ENCODE measurements at places on chromosomes 3 and 15.

DNA sequence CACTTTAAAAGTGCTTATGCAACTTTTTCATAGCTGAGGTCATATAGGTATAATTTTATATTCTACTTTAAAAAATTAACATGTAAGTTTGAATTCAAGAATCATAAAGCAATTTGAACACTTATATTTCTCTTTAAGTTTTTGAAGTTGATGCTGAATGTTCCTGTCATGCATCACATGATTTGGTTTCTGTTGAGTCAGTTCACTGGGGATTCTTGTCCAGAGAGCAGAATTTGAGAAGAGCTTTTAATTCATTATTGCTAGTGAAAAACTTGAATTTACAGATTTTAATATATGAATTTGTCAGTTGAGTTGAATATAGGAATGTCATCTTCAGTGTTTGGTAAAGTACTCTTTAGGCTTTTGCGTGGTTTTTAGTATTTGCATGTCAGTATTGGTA is 7.9 kb downstream of the SLC25A26 start:
- no peak for DNase-seq

DNA sequence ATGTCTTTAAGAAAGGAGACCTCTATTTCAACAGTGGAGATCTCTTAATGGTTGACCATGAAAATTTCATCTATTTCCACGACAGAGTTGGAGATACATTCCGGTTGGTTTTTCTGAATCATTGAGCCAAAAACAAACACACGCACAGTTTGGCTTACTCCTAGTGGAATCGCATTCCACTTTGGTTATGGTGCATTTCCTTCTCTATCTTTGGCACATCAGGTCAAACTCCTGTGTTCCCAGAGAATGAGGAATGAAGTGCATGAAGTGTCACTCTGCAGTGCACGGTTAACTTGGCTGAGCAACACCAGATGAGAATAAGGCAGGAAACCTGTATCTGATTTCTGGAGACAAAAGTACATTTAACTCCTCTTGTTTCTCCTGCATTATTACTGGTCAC is 38.5 kb downstream of the HDC start:
- no peak for DNase-seq

DNA sequence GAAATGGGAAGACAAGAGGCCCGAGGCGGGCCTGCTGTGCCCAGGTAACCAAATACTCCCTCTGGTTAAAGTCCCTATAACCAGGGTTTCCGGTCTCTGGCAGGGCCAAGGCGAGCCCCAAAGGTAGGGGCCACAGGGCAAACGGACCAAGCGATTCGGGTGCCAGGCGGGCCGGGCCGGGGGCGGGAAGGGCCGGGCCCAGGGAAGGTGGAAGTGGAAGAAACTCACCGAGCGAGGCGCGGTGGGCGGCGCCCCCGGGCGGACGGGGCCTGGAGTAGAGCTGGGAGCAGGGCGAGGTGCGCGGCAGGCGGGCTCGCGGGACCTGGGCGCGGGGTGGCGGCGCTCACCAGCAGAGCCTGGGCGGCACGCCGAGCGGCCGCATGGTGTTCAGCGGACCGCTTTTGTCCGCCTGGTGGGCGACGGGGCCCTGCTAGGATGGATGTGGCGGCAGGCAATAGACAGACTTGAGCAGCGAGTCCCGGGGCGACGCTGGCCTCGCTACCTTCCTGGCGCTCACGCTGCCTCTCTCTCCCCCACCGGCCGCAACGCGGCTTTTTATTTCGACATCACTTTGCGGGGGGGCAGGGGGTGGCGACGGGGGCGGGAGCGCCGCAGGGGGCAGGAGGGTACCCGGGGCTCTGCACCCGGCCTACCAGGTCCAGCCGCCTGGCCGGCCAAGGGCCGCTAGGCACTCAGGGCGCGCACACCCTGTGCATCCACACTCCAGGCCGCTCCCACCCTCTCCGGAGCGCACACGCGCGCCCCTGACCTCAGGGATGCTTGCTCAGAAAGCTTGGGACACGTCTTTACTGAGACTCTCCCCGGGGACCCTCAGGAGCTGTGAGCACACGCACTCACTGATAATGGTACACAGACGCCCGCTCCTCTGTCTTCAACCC is at the start of gene GATA2:
Gene GATA2 (minus strand): TSS at position 531 of the 899 bp plus-strand sequence. CDS start 6,170 bp downstream, outside the sequence.
- DNase-seq, result no peak

DNA sequence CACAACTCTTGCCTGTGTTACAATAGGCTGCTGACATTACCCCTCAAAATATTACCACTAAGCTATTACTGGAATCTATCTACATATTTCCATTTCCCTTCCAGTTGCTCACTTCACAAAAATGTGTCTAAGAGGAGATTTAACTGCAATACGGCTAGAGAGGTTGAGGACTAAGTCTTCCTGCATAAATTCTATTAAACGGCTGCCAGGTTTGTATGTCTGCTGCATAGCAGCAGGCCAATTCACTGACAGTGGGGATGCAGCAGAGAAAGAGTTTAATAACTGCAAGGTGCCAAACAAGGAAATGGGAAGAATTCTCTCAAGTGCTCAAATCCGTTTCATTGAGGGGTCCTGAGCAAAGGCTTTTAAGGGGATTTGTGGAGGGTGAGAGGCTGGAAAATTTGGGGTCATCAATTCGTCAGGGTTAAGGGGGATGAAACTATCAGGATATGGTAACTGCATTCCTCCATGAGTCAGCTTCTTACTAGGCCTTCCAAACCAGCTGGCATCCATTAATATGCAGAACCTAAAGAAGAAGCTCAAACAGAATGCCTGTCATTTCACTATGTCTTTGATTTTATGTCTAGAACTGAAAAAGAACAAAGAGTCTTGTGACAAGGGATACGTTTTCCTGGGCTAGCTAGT is 675.6 kb downstream of the TBL1XR1 start:
- no peak for DNase-seq

- no peak for DNase-seq
These were observed 30.1 kb upstream of the KY start for GRCh38 chr3:134680796-134681521.

DNA sequence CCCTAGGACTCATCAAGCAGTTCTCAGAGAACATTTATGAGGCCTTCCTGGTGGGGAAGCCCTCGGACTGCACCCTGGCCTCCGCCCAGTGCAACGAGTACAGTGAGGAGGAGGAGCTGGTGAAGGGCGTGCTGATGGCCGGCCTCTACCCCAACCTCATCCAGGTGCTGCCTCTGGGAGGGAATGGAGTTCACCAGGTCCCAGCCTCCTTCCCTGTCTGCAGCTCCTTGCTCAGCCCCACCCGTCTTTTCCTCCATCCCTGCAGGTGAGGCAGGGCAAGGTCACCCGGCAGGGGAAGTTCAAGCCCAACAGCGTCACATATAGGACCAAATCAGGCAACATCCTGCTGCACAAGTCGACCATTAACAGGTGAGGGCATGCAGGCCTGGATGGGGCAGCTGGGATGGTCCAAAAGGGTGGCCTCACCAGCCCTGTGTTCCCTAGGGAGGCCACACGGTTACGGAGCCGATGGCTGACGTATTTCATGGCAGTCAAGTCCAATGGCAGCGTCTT is 46.3 kb downstream of the DHX30 start:
- no peak for DNase-seq

- no peak for DNase-seq
These were observed 332.7 kb upstream of the ONECUT1 start for GRCh38 chr15:53122818-53123217.

GRCh38 chr15:40439960-40440742 is 602 bp upstream of the BAHD1 start:
- no peak for DNase-seq

GRCh38 chr3:74139648-74140047 is 474.8 kb downstream of the CNTN3 start:
- no peak for DNase-seq

DNA sequence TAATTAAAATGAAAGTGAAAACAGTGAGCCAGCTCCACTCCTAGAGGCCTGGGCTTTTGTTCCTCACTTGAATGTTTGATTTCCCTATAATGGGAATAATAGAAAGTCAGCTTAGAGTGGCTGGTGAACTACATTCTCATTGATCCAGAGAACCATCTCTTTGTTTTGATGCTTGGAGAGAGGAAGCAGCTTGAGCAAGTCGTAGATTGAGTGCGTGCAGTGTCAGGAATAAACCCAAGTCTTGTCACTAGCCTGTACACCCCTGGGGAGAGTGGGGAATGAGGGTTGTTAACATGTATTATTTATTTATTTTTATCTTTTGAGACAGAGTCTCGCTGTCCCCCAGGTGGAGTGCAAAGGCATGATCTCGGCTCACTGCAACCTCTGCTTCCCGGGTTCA is 885 bp upstream of the LSG1 start:
- no peak for DNase-seq

GRCh38 chr3:190019844-190020243 is 100.9 kb downstream of the P3H2 start:
- DNase-seq, result no peak

Measured in esophagus squamous epithelium (tissue), 5 donors.